ENCODE measurements at places on chromosomes 2 and 18. TPM values are rescaled to one million over a fixed set of nuclear protein-coding genes. Genes with fewer than 3 reads are reported as not detected.
A peak's percentile ranks its signal among the peaks of the same experiment; 100 is the strongest.

DNA sequence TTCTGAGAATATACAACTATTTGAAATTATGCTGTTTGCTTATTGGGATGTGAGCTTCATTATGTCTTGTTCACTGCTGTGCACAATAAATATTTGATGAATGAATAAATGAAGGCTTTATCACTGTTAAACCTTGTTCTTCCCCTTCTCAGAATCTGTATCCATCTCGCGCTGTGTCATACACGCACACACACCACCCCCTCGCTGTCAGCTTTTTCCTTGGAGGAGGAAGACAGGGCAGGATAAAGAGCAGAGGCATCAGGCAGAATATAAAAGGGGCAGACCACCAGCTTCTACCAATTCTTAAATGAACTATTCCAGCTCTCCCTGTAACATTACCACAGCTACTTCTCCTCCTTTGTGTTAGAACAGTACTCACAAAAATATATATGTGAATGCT is 75.0 kb downstream of the CD226 start:
- DNase-seq: no peak

DNA sequence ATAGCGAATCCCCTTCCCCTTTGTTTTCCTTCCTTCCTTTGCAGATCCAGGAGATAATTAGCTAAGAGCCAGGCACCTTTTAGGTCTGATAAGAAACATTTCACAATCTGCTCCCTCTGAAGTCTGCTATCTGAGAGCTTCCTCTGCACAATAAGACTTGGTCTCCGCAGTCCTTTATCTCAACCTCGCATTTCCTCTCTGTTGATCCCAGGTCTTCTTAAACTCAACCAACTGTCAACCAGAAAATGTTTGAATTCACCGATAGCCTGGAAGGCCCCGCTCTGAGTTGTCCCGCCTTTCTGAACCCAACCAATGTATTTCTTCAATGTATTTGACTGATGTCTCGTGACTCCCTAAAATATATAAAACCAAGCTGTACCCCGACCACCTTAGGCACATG is 78.4 kb upstream of the CTDP1 start:
- DNase-seq: no peak

DNA sequence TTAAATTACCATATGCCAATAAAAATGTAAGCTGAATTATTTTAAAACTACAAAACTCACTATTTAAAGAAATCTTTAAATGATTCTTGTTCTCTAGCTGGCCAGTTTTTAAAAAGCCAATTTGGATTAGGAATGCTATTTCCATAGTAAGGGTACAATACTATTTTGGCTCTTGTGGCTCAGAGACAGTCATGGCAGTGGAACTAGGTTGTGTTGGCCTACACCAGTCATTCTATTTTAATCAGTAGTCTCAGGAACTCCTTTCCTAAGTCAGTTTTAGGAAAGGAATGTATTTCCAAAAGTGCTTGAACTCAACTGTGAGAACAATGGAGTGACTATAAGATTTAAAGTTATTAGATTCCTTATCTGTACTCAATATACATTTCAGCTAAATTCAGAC is 5.9 kb downstream of the BOLL start:
- DNase-seq: no peak

- no peak for DNase-seq
These were observed 708.4 kb downstream of the RNF144A start for GRCh38 chr2:7625392-7626138.

GRCh38 chr2:71226096-71226964 is 573 bp downstream of the PAIP2B start:
- peak; percentile 43 for DNase-seq

DNA sequence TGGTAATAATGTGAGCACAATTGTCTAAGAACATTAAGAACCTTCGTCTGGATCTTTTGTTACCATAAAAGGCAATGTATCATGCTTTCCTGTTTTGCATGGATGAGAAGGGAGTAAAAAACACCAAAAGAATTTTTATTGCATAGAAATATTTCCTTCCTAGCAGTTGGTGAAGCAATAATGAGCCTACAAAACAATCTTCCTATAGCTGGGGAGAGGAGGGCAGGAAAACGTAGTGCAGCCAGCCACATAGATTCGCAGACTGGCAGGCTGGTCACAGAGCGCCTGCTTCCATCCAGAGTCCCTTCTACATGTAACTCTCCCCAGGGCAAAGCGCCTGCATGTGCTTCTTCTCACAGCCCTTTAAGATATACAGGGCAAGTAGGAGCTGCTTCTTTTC is 190.4 kb downstream of the BABAM2 start:
- DNase-seq: no peak

Gene CRYGC
- polyA plus RNA-seq: not detected

Gene SCYGR4
- polyA plus RNA-seq: not detected

Data from naive thymus-derived CD4-positive, alpha-beta T cell (primary cell).